Pulmonary artery endothelial cell (primary cell): ENCODE measurements at places on chromosomes 12 and 14.
A peak's percentile ranks its signal among the peaks of the same experiment; 100 is the strongest.

- DNase-seq = no peak
Measured at GRCh38 chr14:33063521-33063920, 124.8 kb downstream of the NPAS3 start.

GRCh38 chr12:106096376-106096775 lies 42.4 kb downstream of the NUAK1 start:
- DNase-seq = no peak

DNA sequence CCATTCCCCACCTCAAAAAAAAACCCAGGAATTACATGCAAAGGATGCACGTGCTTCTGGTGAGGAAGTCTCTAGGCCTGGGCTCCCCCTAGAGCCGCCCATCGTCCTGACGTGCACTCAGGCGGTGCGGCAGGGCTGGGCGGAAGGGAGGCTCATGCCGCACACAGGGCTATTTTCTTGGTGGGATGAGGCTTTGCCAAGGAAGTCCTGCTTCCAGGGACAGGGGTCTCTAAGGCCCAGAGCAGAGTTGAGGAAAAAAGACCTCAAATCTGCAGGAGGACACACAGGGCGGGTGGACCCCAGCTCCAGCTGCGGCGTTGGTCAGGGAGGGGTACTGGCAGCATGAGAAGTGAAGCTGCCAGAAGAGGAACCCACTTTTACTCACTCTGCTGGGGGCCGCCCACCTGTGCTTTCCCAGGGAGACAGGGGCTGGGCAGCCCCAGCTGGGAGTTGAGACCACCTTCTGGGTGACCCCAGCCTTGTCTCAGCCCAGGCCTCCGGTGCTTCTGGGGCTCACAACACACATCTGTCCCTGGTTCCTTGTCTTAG lies 4.2 kb downstream of the RHOF start:
- DNase-seq = no peak

- no peak for DNase-seq
Measured at GRCh38 chr12:13350946-13351345, 154.4 kb downstream of the EMP1 start.

DNA sequence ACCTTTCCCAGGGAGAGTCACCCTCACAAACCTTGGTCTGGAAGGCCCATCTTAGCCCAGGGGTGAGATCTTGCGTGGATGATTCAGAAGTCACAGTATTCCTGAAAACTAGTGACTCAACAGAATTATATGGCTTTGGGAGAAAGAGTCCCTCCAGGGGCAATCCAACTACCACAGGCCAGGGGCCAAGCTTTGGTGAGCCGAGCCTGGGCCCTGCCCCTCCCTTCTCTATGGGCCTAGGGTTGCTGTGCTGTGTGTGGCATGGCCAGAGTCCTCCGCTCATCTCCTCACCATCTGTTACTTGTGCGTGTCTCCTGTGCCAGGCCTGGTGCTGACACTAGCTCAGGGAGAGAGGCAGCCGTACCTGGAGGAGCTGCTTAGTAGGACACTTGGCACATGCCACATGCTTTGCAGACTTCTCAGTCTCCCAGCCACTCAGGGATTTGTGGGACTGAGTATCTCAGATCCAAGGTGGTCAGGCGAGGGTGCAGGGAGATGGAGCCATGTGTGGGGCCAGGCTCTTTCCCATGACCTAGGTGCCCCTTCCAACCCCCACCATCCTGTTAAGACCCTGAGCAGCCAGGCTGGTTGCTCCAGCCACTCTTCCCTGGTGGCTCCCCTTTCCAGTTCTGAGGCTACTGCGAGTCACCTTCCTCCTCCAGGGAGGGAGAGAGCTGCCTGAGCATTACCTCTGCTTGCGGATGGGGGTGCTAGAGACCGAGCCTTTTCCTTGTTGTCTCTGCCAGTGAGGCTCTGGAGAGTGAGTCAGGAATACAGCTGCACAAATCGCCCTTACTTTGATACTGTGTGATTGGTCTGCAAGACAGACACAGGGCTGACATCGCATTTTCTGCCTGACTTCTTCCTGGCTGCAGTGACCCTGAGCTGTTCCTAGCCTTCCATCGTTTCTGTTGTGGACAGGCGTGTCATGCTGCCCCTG lies 94.1 kb downstream of the SLC25A47 start:
- peak; percentile 62 for DNase-seq

GRCh38 chr14:93276031-93276716 lies 56.7 kb downstream of the BTBD7 start:
- no peak for DNase-seq

DNA sequence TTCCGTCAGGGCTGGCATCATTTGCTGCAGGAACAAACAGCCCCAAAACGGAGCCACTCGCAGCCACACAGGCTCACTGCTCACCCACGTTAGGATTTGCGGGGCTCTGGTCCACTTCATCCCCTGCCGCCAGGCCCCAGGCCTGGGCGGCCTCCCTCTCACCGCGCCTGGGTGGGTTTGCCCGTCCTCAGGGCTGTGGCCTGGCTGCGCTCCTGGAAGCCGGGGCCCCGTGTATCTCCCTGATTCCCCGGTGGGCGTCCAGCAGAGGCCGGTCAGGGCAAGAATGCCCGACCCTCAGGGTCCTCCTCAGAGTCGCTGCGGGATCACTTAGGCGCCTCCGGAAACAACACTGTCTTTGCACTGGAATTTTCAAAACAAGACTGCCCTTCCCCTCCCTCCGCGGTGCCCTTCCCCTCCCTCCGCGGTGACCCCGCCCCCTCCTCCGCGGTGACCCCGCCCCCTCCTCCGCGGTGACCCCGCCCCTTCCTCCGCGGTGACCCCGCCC lies 15.7 kb upstream of the FBRSL1 start:
- no peak for DNase-seq

DNA sequence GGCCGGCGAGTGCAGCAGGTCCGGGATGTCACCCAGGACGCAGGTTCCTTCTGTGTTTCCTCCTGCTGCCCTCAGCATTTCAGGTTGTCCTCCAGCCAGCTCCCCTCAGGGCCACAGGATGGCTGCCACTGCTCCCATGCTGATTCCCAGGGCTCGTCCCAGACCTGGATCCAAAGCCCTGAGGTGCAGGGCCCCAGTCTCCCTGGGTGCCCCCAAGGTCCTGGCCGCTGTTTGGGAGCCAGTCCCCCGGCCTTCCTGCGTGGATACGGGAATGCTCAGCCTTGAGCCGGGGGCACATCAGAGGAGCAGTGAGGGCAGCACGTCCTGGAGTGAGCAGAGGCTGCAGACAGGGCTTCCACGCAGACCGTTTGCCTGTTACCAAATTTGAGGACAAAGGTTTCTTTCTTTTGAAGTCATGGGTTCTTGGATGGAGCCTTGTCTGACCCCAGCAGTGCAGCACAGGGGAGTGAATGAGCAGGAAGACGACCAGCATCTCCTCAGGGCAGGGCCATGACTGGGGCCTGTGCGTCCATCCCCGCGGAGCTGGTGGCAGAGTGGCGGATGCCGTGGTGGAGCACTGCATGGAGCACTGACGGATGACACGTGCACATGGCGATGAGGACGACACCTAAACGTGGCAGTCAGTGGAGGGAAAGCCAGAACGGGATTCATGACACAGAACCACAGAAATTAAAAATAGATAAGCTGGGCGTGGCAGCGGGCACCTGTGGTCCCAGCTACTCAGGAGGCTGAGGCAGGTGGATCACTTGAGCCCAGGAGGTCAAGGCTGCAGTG lies 12.5 kb upstream of the CACNA2D4 start:
- DNase-seq = no peak

GRCh38 chr14:47191700-47192099 lies 483.7 kb downstream of the MDGA2 start:
- no peak for DNase-seq

GRCh38 chr12:116563262-116563661 lies 4.1 kb downstream of the MAP1LC3B2 start:
- DNase-seq = no peak

DNA sequence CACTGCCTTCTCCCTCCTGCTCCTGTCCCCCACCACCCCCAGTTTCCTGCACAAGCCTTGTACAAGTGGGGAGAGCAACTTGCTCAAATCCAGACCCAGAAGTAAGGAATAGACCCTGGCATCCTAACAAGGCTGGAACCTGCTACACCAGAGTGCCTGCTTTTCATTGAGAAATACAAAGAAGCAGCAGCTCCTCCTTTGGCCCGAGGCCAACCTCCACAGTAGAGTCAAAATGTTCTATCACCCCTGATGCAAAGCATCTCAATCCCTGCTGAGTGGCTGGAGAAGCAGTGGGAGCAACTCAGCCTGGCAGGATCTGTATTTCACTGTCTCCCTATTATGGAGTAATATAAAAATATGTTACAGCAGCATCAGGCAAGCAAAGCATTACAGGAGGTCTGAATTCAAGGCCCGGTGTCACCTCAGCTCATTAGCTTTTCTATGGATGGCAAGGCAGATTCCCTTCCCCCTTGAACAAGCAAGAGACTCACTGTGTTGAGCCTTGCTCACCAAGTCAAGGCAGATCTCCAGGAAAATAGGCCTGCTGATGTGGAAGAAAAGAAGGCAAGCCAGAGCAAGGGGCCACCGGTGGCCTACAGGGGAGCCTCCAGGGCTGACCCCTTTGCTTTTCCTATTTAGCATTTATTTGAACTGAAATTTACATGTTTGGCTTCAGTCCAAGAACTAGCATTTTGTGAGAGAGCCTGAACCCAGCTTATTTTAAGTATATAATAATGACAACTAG lies 186.3 kb upstream of the EGLN3 start:
- DNase-seq = no peak

DNA sequence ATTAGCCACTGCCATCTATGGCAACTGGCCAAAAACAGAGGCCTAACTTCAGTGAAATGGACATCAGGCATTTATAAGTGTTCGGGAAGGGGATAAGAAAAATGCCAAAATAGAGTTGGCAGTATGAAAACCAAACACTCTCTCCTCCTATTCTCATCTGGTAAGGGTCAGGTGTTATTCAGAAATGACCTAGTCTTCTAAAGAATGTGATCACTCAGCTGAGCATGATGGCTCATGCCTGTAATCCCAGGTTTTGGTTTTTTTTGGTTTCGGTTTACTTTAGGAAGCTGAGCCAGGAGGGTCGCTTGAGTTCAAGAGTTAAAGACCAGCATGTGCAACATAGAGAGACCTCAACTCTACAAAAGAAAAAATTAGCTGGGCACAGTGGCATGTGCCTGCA lies 170.3 kb downstream of the GRIN2B start:
- DNase-seq = no peak

GRCh38 chr14:92668276-92668973 lies 80.0 kb downstream of the LGMN start:
- DNase-seq = no peak

GRCh38 chr12:84070292-84070691 lies 842.3 kb downstream of the SLC6A15 start:
- no peak for DNase-seq

GRCh38 chr12:45729233-45730083 lies at the start of gene ARID2:
TSS of gene ARID2 (plus strand) at chr12:45729706. CDS start at chr12:45729837, 131 bp downstream.
- no peak for DNase-seq

DNA sequence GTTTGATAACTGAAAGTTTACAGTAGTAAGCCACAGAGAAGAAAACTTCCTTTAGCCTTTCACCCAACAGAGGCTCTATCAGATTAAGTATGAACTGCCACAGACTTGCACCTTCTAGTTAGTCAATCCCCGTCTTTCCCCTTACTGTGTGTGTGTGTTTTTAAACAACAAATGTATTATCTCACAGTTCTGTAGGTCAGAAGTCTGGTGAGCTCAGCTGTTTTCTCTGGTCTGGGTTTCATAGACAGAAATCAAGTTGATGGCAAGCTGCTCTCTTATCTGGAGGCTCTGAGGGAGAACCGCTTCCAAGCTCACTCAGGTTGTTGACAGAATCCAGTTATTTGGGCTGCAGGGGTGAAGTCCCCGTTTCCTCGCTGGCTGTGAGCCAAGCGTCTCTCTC lies 320.5 kb downstream of the PRKD1 start:
- DNase-seq = no peak

DNA sequence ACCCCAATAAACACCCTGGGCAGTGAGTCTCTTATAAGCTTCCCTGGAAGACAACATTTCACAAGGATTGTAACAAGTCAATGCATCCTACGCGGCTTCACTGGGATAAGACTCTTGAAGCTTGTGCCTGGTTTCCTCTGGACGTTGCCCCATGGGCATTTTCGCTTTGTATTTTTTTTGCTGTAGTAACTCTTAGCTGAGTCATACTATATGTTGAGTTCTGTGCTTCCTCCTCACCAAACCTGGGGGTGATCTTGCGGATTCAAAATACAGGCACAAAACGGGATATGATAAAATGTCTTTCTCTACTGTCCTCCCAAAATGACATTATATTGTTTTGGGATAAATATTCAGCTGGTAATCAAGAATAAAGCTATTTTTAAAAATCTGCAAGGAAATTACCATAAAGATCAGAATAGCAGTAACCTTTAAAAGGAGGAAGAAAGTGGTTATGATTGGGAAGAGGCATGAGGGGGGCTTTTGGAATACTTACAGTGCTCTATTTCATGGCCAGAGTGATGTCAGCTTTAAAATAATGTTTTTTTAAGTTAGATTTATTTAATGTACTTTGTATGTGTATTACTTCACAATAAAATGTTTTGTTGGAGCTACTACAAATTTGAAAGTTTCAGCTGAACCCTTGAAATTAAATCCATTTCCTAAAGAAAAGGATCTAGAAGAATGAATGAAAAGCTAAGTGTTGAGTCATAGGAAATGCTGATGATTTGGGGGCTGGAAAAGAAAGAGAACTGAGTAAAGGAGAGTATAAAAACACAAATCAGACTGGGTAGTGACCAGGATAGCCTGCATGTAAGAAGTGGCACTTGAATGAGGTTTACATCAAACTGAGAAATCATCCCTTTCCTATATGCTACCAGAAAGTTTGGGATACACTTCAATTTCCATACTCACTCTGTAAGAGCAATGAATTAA lies 14.7 kb downstream of the BTBD7 start:
- DNase-seq = peak; percentile 22
